ENCODE measurements at places on chromosomes 7 and 10.

DNA sequence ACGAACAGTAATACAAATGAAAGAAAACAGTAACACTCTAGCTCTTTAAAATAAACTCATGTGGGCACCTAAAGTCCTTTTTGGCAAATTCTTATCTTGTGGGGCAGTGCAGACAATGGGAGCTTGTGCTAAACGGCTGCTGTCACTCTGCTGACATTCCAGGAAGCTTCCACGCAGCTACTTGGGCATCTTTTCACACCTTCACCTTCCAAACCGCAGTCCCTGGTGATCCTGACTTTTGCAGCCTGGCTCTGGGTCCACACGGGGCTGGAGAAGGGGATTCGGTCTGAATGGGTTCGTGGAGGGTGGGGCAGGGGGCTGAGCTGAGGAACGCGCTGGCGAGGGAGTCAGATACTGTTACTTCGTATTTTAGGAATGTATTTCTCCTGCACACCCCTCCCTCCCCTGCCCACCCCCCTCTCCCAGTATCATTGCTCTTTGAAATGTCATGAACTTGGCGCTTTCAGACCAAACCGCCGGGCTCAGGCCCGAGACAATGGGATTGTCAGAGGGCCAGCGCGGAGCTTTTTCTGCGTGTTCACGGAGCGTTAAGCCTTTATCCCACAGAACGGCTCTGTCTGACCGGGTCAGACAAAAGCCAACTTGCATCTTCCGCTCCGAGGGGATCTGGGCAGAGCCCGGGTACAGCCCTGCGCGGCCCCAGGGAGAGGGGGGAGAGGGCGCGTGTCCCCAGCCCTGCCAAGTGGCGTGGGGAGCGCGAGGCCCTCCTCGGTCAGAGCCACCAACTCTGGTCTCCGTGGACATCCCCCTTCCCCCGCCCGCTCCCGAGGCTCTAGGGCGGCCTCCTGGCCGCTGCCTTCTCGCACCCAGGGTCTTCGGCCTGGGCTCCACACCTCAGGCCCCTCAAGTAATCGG, 76.7 kb upstream of the EN2 start:
- DNase-seq, result no peak

- DNase-seq, result no peak
These were observed 18.7 kb upstream of the FOXK1 start for GRCh38 chr7:4663239-4664018.

DNA sequence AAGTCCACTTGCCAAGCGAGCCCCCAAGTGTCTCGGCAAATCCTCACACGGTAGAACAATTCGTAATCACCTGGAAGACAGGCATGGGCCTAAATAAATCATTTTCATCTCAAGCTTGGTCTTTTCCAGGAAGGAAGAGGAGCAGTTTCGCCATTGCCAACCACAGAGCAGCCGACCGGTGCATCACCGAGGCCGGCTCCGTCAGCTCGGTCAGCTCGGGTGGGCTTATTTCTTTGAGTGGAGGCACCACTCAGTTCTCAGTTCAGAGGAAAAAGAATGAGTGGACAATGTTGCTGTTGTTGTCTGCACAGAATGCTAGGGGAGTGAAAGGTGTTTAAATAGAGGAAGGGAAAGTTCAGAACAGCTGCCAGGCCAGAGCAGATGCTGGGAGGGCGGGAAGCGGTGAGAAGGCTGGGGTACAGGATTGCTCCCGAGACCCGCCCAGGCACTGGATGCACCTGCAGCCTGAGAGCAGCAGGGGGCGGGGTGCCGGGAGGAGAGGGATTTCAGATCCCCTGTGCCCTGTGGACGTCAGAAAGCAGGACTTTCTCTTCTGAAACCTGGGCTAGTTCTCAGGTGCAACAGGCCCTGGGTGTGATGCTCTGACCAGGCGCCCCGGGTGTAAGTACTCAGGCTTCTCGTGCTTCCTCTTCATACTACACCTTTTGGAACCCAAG, 17.7 kb upstream of the IGFBP3 start:
- no peak for DNase-seq

GRCh38 chr10:123042708-123043408, 34.1 kb downstream of the ACADSB start:
- DNase-seq, result no peak

DNA sequence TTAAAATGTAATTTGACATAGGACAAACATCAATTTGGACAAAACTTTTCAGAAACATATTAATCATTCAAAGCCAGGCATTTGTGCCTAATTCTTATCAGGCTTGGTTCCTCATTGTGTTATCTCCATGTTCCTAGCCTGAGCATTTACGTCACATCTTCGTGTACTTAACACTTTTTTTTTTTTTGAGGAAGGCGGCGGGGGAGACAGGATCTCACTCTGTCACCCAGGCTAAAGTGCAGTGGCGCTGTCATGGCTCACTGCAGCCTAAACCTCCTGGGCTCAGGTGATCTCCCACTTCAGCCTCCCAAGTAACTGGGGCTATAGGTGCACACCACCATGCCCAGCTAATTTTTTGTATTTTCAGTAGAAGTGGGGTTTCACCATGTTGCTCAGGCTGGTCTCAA, 19.8 kb downstream of the HNRNPA2B1 start:
- no peak for DNase-seq

GRCh38 chr10:110083884-110084283, 76.1 kb downstream of the ADD3 start:
- DNase-seq, result no peak

DNA sequence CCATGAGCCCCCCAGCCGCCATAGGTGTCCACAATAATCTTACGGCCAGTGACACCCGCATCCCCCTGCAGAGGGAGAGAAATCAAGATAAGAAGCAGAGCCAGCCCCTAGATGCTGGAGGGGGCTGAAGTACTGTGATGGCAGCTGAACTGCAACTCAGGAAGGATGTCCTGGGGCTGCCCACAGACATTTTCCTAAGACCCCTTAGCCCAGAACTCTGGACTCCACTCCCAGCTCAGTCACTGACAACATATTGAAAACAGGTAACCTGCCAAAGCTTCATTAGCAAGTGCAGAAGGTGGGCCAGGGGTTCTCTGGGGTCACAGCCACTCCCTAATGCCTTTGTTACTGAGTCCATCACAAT, 14.3 kb downstream of the MAT1A start:
- DNase-seq, result no peak

DNA sequence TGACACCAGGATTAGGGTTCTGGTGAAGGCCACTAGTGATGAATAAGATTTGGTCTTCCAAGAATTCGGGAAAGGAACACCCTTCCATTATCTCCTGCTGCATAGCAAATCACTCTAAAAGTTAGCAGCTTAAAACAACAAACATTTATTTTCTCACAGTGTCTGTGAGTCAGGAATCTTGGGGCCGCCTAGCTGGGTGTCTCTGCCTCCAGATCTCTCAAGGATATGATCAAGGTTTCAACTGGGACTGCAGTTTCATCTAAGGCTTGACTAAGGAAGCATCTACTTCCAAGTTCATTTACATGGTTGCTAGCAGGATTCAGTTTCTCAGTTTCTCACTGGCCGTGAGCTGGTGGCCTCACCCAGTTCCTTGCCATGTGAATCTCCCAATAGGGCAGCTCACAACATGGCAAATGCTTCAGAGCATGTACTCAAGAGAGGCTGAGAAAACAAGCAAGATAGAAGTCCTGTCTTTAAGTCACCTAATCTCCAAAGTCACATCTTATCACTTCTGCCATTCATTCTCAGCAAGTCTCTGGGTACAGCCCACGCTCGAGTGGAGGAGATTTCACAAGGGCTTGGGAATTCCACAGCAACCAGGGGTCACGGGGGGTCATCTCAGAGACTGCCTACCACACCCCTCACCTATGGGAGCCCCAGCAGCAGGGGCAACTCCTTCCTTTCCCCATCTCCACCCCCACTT, 26.8 kb downstream of the TLX1 start:
- DNase-seq, result no peak

GRCh38 chr7:142964502-142965246, 2.5 kb upstream of the KEL start:
- no peak for DNase-seq

- no peak for DNase-seq
These were observed 88.2 kb upstream of the EGR2 start for GRCh38 chr10:62904281-62904875.

DNA sequence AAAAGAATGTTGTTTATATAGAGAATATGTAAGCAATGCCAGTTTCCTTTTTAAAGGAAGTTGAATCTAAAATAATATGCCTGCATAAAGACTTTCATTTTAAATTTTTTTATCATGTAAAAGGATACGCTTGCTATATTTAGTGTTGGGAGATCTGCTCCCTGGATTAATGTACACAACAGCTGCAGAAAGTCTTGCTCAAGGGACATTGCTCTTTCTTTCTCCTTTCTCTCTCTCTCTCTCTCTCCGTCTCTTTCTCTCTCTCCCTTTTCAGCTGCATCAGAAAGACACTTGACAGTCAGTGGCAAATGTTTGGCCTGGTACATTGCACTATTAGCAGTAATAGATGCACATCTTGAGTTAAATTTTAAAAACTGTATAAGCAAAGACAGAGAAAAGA, 739 bp downstream of the MYPN start:
- DNase-seq, result no peak

DNA sequence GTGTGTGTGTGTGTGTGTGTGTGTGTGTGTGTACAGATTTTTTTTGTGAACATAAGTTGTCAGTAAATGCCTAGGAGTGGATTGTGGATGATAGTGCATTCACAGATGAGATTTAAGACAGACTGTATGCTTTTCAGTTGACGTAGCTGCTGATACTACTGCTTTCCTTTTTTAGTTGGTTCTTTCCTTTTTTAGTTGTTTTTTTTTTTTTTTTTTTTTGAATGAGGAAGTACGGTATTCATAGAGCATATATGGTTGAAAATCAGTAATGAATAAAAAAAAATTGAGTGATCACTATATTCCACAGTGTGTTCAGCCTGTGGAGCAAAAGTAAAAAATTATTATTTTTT, 80.5 kb downstream of the RBM33 start:
- no peak for DNase-seq

- no peak for DNase-seq
These were observed 37.2 kb upstream of the TARP start for GRCh38 chr7:38310591-38311101.

DNA sequence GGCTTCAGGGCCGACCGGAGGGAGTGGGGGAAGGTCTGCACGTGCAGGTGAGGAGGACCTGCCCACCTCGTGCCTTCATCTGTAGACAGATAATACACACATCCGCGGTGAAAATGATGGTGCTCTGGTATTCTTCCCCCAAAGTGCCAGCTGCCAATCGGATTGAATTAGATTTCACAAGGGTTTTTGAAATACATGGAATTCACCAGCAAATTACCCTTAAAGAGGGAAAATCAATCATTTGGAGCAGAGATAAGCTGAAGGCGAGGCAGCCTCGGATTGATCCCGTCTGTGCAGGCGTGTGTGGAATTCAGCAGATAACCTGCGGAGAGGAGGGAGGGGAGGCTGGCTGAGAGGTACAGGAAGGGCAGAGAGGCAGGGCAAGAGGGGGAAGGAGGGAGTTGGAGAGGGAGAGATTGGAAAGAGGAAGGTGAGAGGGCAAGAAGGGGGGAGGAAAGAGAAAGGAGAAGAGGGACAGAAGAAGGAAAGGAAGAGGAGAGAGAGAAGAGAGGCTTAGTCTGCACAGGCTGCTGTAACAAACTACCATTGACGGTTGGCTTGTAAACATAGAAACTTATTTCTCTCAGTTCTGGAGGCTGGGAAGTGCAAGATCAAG, 84.2 kb downstream of the C10orf105 start:
- no peak for DNase-seq

DNA sequence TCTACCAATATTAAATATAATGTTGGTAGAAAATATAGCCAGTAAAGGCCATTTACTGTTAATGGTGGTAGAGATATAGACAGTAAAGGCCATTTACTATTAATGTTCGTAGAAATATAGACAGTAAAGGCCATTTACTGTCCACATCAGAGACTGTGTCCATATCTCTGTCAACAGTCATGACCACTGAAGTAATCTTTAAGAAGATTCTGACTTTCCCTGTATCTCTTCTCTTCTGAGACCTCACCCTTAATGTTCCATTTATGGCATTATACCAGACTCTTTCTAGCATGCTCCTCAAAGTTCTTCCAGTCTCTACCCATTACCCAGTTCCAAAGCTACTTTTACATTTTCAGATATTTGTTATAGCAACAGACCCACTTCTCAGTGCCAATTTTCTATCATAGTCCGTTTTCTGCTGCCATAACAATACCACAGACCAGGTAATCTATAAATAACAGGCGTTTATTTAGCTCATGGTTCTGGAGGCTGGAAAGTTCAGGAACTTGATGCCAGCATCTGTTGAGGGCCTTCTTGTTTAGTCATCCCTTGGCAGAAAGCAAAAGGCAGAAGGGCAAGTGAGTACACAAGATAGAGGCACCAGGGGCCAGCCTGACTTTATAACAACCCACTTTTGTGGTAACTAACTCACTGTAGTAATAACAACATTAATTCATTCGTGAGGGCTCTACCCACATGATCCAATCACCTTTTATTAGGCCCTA, 7.9 kb upstream of the NUDCD3 start:
- no peak for DNase-seq

- no peak for DNase-seq
These were observed 57.3 kb upstream of the CAPZA2 start for GRCh38 chr7:116805100-116805544.

DNA sequence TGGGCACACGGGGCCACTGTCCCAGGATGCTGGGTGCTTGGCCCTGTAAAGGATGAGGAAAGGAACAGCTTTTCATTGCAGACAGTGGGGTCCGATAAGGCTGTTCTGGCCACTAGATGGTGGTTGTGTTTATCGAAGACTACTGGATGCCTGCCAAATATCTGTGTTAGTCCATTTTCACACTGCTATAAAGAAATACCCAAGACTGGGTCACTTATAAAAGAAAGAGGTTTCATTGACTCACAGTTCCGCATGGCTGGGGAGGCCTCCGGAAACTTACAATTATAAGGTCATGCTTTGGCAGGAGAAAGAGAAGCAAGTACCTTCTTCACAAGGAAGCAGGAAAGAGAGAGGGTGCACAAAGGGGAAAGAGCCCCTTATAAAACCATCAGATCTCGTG, 32.2 kb upstream of the GARS1 start:
- no peak for DNase-seq

GRCh38 chr10:11893749-11894278, 70.7 kb downstream of the PROSER2 start:
- no peak for DNase-seq

- DNase-seq, result no peak
These were observed 49.3 kb upstream of the IL6 start for GRCh38 chr7:22677680-22678079.

DNA sequence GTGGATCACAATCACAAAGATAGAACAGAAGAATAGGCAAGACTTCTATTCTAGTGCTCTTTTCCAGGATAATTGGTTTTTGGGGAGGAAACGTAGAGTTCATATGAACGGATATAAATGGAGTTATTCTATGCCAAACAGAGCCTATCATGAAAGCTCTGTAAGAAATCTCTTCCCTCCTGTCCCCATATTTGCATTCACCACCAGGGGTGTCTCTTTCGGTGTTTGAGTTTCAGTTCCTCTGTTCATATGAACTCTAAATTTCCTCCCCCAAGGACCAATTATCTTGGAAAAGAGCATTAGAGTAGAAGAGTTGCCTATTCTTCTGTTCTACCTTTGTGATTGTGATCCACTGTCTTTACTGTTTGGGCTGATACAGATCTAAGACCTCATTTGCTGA, 48.3 kb upstream of the CDC14C start:
- DNase-seq, result no peak

- no peak for DNase-seq
These were observed 179.7 kb upstream of the CDCA7L start for GRCh38 chr7:22125436-22125835.

Data from stimulated activated CD4-positive, alpha-beta T cell treated with anti-CD3 and anti-CD28 coated beads, TNF-alpha, amount 100 ng/mL, for 4 hours (primary cell).